Stimulated activated CD4-positive, alpha-beta T cell treated with anti-CD3 and anti-CD28 coated beads, Interleukin-2, amount 100 ng/mL, for 24 hours (primary cell): ENCODE measurements at places on chromosomes 3 and 15.

GRCh38 chr15:68330416-68330815 is 52.9 kb downstream of the FEM1B start:
- DNase-seq = no peak

- DNase-seq = no peak
These were observed 596.7 kb downstream of the FGF12 start for GRCh38 chr3:192130534-192131132.

DNA sequence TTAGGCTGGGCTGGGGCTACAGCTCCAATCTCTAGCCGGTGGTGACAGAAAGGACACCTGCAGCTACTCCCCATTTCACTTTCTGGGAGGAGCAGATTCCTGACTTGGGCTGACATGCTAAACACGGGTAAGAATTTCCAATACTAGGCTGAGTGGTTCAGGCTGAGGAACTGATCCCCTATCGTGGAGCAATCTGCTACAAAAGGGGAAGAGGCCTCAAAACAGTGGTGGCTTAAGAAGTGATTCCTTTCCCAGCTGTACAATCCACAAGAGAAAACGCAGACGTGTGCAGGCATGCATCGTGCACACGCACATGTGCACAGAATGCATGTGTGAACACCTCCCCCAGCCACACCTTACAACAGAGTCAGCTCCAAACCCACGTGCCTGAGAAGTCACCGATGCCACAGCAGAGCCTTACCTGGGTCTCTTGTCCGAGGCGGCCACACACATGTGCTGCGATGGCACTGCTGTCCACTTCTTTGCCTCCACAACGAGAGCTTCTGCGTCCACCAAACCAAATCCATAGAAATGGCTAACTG is 86.7 kb upstream of the SNRPA1 start:
- no peak for DNase-seq

GRCh38 chr15:69039516-69040225 is 25.2 kb downstream of the NOX5 start:
- DNase-seq = no peak

DNA sequence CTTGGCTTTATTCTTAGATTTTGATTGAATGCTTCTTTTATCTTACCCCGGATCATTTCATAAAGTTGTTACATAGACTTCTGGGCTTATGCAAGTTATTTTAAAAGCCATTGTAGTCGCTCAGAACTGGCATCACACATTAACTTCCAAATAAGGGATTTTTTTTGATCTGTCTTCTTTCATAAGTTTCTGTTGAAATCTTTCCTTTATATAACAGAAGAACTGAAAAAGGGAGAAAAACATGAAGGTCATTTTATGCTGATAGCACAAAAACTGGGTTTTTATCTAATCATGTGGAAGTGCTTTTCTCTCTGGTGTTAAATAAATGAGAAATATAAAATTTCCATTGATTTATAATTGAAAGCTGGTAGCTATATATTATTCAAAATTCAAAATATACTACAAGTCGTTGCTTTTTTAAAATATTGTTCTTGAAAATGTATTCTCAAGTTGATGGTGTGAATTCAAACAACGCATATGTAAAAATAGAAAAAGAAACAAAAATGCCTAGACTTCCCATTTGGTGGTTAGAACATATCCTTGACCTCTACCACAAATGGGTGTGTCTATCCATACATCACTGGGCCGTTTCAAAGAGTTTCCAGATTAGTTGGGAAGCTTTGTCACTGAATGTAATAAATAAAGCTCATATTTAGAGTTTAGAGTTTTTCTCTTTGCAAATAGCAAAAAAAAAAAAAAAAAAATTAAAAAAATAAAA is 258.3 kb upstream of the ZPLD1 start:
- DNase-seq = no peak

- no peak for DNase-seq
These were observed 44.9 kb upstream of the SLC6A6 start for GRCh38 chr3:14357463-14357862.

DNA sequence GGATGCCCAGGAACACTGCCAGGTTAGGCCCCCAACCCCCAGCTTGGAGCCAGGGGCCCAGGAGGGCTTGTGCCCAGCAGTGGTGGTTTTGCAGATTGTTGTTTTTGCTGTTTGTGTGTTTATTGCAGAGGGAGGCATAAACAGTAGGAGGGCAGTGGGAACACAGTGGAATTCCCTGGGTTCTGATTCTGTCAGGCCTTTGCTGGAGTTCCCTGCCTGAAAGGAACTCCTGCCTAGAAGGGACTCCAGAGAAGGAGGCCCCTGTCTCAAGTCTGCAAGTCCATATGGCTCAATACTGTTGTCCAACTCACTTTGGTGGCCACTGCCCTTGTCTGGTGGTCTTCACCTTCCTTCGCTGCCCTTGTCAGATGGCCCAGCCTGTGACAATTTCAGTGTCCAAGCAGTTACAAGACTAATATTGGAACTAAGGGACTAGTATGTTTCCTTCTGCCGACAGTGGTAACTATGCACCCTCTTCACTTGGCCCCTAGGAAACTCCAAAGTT is 47.4 kb upstream of the RAB6B start:
- no peak for DNase-seq

- peak; percentile 77 for DNase-seq
These were observed 30.0 kb downstream of the NBEAL2 start for GRCh38 chr3:47009225-47010110.

DNA sequence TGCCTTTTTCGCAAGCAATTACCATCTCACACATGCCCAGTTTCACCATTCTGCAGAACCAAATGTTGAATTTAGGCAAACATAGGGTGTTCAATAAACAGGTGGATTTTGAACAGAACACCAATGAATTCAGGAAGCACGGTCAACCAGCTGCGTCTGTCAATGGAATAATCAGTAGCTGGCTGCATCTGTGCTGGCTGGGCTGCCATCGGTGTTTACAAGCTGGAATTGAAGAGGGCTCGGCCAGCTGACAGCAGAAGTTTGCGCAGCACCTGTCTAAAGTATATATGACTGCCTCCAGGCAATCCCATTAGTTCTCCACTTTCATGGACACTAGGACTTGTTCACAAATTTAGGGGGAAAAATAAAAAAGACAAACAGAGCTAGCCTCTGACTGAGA is 996.4 kb upstream of the CFAP20DC start:
- DNase-seq = no peak

DNA sequence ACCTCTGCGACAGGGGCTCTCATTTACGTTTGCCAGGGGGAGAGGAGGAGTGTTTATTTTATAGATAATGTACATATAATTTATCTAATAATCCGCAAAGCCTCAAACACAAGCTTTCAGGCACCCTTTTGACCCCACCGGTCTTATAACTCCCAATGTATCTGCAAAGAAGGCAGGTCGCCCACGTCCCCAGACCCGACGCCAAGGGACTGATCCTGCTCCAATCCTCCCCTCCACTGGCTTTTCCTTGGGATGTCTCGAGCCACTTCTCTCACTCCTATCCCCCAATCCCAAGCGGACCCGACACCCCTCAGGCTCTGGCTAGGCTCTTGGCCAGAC is 452 bp downstream of the DCP1A start:
- DNase-seq = no peak

DNA sequence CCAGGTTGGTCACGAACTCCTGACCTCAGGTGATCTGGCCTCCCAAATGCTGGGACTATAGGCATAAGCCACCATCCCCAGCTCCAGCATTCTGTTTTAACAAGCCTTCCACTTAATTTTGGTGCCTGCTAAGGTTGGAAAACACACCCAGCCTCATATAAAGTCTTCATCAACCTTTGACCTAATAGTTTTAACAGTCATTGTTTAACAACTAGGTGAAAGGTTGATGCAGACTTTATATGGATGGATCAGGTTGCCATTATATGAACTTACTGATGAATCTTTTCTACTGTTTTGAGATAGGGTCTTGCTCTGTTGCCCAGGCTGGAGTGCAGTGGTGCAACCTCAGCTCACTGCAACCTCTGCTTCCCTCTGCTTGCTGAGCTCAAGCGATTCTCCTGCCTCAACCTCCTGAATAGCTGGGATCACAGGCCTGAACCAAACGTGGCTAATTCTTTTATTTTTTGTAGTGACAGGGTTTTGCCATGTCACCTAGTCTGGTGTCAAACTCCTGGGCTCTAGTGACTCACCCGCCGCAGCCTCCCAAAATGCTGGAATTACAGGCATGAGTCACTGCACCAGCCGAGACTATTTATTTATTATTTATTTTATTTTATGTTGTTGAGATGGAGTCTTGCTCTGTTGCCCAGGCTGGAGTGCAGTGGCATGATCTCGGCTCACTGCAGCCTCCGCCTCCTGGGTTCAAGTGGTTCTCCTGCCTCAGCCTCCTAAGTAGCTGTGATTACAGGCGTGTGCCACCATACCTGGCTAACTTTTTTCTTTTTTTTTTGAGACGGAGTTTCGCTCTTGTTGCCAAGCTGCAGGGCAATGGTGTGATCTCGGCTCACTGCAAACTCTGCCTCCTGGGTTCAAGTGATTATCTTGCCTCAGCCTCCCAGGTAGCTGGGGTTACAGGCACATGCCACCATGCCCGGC is 3.1 kb upstream of the RPAP1 start:
- DNase-seq = no peak

DNA sequence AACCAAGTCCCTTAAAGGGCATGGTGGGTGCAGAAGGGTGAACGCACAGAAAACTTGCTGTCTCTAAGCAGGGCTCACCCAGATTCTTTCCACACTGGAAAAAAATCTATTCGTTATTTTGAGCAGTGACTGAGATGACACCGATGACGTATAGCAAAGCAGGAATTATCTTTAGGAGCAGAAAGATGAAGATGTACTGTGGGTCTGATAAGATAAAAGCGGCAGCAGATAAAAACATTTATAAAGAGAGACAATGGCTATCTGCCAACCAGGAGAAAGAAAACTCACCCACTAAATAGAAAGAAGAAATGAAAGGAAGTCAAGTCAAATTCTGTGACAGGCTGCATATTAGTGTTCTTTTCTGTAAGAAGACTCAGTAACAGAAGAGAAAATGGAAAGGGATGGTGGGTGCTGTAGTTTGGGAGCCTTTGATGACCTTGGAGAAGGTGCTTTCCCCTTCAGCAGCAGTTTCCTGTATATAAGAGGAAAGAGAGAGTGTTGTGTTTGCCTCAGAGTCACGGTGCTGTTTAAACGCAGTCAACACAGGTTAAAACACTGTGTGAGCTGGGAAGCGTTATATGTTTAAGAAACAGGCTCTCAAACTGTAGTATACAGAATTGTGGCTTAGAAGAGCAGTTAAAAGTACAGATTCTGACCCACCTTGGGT is 111.6 kb downstream of the AQP9 start:
- DNase-seq = no peak

DNA sequence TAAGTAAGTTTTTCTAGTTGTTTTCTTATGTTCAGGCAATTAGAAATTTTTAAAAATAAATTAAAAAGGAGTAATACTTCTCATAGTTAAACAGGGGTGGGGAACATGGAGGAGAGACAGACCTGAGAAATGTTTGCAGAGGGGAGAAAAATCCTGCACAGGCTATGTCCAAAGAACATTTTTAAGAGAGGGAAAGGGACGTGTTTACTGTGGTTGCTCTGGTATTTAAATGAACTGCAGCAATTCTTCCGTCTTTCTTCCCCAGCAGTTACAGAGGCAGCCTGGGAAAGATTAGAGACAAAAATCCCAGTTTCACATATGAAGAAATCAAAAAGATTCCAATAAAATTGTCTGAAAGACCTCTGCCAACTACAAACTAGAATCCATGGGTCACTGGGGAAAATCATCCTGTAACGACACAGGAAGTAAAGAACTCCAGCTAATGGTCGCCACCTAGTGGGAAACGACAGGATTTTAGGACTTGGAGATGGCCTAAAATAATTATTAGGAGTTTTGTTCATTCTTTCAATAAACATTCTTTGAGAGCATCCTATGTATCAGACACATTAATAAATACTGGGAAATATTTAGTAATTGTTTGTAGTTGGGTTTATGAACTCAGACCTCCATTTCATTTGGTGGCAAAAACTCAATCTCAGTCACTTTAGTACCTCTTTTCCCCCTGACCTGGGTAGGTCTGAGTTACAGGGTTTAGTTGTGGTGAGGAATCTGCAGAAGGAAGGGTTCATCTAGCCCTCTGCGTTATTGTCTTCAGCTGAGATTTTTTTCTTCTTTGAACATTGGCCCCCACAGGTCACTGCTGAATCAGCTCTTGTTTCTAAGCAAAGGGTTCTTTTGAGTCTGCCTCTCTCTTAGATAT is 69.9 kb upstream of the GOLIM4 start:
- no peak for DNase-seq

- DNase-seq = no peak
These were observed 87.7 kb downstream of the DNASE1L3 start for GRCh38 chr3:58122936-58123700.

GRCh38 chr3:159886050-159886449 is 102.6 kb upstream of the IL12A start:
- DNase-seq = no peak

DNA sequence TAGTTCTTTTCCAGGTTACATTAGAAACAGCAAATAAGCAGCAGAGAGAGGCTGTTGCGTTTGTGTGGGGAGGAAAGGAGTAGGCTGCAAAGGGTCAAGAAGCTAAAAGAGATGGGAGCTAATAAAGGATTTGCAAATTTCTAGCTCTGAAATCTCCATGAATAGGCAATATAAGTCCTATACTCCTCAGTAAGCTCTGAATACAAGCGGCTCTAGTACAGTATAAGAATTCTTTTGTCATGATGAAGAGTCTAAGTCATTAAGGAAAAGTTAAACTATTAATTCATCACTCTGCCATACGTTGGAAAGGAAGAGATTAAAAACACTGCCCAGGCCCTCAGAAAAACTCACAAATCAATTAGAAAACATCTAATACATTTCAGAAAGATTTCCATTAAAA is 59.3 kb downstream of the CEP152 start:
- DNase-seq = no peak

DNA sequence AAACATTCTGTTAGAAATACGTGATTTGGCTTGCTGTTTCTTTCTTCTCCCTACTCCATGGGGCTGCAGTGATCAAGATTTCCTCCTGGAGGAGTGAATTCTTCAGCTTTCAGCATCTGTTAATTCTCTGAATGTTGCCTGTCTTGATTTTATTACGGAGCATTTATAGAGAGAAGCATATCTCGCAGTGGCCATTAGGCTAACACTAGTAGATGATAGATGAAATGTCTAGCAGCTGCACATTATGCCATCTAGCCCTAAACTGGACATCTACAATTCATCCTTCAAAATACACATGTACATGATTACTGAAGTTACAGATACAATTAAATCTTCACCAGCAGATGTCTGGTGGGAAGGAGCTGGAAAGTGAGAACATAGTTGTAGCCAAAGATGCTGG is 769.8 kb upstream of the NECTIN3 start:
- no peak for DNase-seq

GRCh38 chr3:194879991-194880939 is 194.6 kb downstream of the FAM43A start:
- DNase-seq = peak; percentile 5
